Common myeloid progenitor, CD34-positive (primary cell): ENCODE measurements at places on chromosomes 16 and 17.

DNA sequence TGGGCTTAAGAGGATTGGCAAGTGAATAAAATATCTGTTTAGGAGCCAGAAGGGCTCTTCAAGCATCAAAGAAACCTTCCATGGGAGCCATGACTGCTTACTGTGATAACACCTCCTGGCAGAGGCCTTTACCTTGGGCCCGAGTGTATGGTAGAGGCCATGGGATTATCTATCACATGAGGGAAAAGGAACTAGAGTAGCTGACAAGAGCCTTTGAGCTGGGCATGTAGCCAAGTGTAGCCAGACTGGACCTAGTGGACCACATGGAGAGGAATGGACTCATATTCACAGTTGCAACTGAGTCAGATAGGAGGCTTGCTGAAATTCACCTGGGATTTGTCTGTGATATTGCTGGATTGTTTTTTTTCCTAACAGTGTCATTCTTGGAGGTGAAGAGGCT is 276.0 kb upstream of the ZFHX3 start:
- DNase-seq, result no peak

GRCh38 chr17:61174310-61174709 is 225.3 kb upstream of the TBX2 start:
- no peak for DNase-seq

- DNase-seq, result peak; percentile 83
Observed at GRCh38 chr17:21296097-21297025, 11.8 kb downstream of the MAP2K3 start.

- no peak for DNase-seq
Observed at GRCh38 chr16:26317885-26318284, 626.1 kb downstream of the HS3ST4 start.

DNA sequence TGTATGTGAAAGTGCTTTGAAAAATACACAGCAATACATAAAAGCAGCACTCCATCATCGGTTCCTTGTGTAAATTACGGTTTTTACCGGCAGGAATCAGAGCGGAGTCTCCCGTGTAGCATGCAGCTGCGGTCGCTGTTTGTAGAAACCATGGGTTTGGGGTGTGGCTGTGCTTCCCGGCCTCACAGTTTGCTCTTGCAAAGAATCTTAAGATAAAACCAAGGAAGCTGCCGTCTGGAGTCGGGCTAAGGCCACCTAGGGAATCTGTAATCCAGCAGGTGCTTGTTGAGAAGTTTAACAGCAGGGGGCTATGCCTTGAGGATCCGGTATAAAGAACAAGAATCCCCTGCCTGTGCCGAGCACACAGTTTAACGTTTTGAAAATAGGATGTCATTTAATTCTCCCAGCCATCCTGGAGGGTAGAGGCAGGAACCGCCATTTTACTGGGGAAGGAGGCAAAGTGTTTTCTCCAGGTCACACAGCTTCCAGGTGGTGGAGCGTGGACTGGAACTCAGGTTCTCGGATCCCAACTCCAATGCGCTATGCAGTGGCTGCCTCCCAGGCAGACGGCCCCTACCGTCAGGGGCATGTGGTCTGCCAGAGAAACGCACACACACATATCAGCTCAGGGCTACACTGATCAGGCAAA is 6.0 kb upstream of the TLCD3A start:
- no peak for DNase-seq

DNA sequence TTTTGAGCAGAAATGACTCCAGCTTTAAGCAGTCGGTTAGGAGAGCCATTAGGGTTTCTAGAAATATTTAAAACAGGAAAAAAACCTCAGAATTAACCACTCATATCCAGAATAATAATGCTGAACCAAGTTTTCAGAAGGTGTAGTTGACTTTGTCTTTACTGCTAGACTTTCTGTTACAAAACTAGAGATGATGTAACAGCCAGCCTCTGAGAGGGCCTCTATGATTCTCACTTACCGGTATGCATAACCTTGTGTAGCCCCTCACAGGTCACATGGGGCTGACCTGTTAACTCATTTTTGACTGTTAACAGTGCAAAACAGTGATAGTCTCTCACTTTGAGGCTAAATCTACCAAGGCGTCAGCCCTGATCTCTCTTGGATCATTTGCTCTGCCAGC is 74.3 kb downstream of the TEX14 start:
- no peak for DNase-seq

DNA sequence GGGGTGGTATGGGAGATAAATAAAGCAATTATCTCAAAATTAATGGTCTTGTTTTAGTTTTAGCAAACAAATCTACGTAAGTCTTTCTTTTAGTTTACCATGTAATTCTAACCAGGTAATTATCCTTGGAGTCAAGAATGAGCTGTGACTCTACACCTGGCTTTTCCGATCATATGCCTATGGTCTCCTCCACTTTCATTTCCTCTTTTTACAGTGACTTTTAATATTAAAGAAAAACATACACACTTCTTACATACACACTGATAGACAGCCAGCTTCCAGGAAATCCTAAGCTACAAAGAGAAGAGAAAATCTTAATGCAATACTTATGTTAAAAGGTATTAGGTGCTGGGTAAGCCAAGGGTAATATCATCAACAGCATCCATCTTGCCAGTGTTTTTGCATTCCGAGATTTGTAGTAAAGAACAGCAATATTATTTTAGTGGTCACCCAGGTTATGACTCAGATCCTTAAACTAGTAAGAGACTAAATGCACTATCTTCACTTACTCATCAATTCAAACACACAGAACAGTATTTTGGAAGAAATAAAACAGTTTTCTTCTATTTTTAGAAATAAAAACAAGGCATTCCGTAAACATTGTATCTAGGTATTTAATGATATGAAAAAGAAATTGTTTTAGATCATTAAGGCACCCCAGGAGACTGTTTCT is 4.4 kb upstream of the IRX5 start:
- DNase-seq, result no peak

- no peak for DNase-seq
Observed at GRCh38 chr17:71409712-71410111, 711.1 kb upstream of the SOX9 start.

GRCh38 chr17:19539040-19539399 is 5.4 kb downstream of the SLC47A1 start:
- DNase-seq, result no peak

DNA sequence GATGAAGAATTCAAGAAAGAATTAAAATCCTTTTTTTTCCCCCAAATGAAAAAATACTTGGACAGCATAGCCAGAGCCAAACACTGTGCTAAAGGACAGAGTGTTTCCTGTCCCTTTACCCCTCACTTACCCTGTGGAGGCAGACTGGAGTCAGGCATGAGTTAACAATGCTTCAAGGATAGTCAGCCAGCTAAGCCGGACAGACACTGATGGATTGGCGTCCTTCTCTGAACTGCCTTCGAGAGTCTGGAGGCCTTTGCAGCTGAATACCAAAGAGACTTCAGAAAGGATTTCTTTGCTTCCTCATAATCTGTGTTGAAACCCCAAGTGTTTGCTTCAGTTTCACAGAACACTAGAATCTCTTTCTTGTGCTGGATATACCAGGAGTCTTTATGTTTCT is 4.6 kb downstream of the METTL9 start:
- DNase-seq, result no peak

- DNase-seq, result peak; percentile 80
Observed at GRCh38 chr17:35460354-35460851, 11.8 kb upstream of the SLFN13 start.

- DNase-seq, result no peak
Observed at GRCh38 chr16:990516-991291, 9.1 kb downstream of the SOX8 start.

GRCh38 chr17:31570231-31570630 is 178.8 kb downstream of the RAB11FIP4 start:
- DNase-seq, result no peak

GRCh38 chr16:48903039-48903438 is 293.1 kb upstream of the N4BP1 start:
- DNase-seq, result no peak

DNA sequence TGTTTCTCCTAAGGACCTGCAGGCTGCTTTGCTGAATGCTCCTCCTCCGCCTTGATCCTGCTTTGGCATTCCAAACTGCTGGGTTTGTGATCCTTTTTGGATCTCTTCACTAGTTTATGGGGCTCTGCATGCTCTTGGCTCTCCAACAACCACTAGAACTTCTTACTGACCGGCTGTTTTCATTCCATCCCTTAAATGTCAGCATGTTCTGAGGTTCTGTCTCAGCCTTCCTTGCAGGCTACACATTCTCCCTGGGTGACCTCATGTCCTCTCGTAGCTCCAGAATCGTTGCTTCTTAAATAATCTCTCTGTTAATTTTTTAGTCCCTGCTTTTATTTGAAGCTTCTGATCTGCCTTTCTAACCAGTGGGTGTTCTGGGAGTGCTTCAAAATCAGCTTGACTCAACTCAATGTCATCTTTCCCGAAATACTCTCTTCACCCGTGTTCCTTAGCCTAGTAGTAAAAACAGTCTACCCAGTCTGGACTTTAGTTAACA is 119.0 kb upstream of the HS3ST2 start:
- DNase-seq, result no peak

DNA sequence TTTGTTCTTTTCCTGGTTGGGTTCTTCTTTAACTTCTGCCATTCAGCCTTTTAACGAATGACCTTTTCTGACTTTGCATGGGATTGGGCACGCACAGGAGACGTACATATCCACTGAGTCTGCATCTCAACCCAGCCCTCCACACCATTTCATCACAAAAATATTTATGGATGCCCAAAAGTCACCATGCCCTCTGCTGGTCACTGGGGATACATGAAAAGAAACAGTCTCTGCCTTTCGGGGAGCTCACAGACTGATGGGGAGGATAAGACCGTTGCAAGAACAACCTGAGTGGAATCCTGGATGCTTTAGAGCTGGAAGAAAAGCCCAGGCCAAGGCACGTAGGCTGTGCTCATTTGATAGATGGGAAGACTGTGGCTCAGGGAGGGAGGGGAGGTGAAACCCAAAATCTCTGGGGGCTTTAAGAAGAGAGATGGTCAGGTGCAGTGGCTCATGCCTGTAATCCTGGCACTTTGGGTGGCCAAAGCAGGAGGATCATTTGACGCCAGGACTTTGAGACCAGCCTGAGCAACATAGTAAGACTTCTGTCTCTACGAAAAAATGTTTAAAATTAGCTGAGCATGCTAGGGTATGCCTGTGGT is 7.9 kb upstream of the MT2A start:
- DNase-seq, result peak; percentile 57

GRCh38 chr17:16352667-16353316 is 477 bp downstream of the CENPV start:
- peak; percentile 78 for DNase-seq

- DNase-seq, result no peak
Observed at GRCh38 chr17:80644536-80644935, 99.9 kb downstream of the RPTOR start.

DNA sequence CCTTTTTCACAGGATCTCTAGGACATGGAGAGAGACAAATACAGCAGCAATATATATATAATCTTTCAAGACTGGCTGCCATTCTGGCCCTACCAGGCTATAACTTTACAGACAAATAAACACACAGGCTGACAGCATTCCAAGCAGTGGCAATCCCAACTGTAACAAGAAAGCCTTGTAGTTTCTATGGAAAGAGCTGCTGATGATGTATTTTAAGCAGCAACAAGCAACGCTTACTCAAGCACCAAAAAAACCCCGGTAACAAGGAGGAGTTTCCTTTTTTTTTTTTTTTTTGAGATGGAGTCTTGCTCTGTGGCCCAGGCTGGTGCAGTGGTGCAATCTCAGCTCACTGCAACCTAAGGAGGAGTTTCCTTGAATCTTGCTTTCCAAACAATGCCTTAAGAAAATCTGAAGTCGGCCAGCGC is 23.2 kb downstream of the LSM12 start:
- DNase-seq, result no peak
